ENCODE measurements at places on chromosomes 5 and 9. TPM values are rescaled to one million over a fixed set of nuclear protein-coding genes. Genes with fewer than 3 reads are reported as not detected.
A peak's percentile ranks its signal among the peaks of the same experiment; 100 is the strongest.

Gene SLC4A9
- polyA plus RNA-seq = 22.9 TPM

Gene DNAH5
- polyA plus RNA-seq = 1.2 TPM

Gene SLC45A2
- 0.96 TPM for polyA plus RNA-seq

Gene INSL4
- polyA plus RNA-seq = not detected

Gene NKD2
- polyA plus RNA-seq = 16.4 TPM

Gene AKNA
- 14.1 TPM for polyA plus RNA-seq

Gene ENHO
- 0.83 TPM for polyA plus RNA-seq

Gene DMRT3
- 1.2 TPM for polyA plus RNA-seq

- peak; percentile 21 for DNase-seq
Measured at GRCh38 chr9:117414220-117414905, 494 bp downstream of the ASTN2 start.

GRCh38 chr9:136239135-136239982, 6.3 kb downstream of the QSOX2 start:
- DNase-seq = no peak

GRCh38 chr9:89890326-89890980, 285.6 kb downstream of the GADD45G start:
- DNase-seq = no peak

- DNase-seq = no peak
Measured at GRCh38 chr5:16700081-16700480, 83.3 kb upstream of the RETREG1 start.

DNA sequence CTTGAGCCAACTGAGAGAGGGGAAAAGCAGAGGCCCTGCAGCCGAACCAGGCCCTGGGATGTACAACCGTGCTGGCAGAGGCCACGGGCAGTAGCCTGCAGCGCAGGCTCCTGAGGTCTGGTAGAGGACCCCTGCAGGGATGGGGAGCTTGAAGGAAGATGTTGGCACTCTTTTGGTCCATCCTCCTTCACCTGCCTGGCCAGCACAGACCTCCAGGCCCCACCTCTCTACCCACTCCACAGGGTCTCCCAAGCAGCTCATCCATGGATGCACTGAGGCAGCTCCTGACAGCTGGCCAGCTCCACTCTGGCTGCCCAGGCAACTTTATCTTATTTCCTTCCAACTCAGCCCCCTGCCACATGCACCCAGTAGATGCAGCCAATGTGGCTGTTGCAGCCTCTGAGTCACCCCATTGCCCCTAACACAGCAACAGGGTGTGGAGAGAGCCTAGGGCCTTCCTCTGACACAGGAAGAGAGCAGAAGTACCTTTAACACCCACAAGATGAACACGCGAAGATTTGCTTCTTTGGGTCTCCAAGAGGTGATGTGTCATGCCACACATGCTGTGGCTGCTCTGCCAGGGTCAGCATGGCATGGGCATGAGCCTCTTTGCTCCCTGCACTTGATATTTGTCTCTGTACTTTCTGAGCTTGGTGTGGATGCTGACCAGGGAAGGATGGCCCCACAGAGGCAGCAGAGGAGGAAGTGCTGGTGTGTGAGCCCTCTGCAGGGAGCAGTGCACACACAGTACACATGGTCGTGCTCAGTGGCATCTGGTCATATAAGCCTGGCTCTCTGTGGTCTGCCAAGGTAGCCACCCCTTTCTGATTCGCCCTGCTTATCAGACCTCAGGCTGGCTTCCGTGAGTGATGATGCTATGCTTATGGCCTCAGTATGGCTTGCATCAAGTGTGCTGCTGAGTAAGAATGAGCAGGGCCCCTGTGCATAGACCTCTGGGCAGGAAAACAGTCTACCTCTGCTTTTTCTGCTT, 117.2 kb downstream of the NRG2 start:
- no peak for DNase-seq

DNA sequence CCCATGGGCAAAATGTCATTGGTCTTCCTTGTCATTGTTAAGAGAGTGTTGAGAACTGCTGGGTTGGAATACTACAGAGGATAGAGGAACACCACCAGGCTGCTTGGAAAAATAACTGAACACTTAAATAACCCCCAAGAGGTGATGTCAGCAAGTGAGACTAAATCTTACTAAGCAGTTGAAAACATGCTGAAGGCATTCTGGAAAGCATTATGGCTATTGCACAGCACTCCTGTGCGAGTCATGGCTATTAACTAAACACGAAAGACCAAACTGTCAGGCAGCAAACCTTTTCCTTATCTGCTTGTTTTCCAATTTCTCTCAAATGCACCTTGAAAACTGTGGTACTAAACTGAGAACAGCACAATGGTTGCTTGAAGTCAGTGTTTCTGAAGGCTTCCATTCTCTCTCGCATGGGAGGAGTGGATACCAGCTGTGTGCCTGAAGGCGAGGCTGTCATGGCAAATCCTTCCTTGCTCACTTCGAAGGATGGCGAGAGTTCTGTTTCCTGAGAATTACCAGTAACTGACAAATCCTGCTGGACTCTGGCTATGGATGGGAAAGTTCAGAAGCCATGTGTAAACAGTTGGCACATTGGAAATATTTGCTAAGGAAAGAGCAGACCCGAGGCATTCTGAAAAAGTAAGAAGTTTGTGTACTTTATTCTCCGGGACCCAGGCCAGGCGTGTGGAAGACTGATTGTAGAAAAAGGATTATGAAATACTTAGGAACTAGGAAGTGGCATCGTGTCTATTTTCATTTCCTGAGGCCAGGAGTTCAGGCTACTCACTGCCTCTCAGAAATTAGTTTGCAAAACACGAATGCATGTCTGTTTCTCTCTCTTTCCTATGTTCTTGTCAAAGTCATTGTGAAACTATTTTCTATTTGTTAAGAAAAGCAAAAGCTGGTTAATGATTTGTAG, 182.1 kb downstream of the DMRT2 start:
- DNase-seq = no peak

GRCh38 chr9:99851500-99851822, 29.8 kb downstream of the NR4A3 start:
- no peak for DNase-seq

GRCh38 chr9:131673068-131673467, 66.8 kb downstream of the RAPGEF1 start:
- no peak for DNase-seq

GRCh38 chr9:72794946-72795345, 157.9 kb downstream of the ALDH1A1 start:
- DNase-seq = no peak

GRCh38 chr9:114089206-114089840, 9.8 kb downstream of the KIF12 start:
- DNase-seq = no peak

DNA sequence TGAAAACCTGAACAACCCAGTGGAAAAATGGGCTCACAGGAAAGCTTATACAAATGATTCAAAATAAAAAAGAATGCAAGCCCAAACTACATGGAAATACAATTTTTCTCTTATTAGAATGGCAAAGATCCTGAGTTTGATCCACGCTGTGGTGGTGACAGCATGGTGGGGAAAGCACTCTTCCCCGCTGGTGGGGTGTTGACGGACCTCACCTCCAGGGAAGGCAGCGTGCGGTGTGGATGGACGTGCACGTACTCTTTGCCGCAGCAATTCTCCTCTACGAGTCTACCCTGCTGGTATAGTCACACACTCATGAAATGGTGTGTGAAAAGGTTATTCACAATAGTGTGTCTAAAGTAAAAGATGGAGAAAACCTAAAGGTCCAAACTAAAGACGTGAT, 5.9 kb upstream of the ZFP62 start:
- no peak for DNase-seq

GRCh38 chr9:119795395-119795794, 426.2 kb upstream of the BRINP1 start:
- no peak for DNase-seq

Data from renal pelvis (tissue), 12 donors.